PC-9 (cell line): ENCODE measurements at places on chromosomes 4 and X.

GRCh38 chrX:107710617-107711391 lies 64.8 kb downstream of the TSC22D3 start:
- peak; percentile 99 for DNase-seq

DNA sequence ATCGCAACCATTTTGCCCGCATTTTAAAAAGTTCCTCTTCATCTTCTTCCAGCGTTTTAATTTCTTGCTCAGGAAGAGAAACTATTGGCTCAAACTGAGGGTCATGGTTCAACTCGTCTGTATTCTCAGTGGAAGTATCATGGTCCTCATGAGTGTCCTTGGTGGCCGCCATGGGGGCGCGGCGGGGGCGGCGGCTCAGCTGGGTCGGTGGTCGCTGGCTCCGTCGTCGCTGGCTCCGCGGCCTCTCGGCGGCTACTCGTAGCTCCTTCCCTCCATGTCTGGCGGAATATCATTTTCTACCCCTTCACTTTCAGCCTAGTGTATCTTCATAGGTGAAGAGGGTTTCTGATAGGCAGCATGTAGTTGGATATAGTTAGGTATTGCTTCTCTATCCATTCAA lies 492.0 kb upstream of the MAGEB18 start:
- no peak for DNase-seq

DNA sequence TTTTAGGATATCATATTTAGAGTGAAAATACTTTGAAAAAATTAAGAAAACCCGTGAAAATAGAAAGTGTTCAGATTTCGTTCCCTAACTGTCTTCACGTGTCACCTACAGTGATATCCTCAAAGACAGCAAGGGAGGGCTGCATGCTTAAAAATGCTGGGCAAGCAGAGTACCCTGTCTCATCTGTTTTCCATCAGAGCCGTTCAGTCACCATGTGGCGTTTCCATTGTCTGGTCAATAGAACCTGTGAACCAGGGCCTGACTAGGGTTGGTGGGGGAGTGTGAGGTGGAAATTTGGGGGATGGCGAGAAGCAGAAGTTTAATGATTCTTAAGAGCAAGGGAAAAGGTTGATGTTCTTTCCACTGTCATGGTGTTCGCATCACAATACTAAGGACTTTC lies 173.9 kb downstream of the BMPR1B start:
- no peak for DNase-seq

DNA sequence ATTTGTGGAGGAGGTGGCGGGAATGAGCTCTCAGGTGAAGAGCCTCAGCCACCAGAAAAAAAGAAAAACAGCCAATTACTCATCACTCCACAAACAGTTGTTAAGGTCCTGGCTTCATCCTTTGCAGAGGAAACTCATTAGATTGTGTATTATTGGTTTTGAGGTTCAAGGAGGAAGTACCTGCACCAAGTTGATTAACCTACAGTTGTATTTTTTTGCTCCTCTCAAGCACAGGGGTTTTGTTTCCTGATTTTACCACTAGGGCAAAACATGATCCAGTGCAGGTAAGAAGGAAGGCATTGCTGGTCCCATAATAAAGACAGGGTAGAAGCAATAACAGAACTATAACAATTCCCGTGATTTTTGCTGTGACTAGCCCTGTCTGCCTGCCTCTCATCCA lies 84.0 kb upstream of the QRFPR start:
- DNase-seq = no peak

- DNase-seq = no peak
These were observed 137.4 kb upstream of the ARSJ start for GRCh38 chr4:114116861-114117260.
